Inflammatory macrophage treated with lipopolysaccharide for 4 hours (primary cell): ENCODE measurements at places on chromosomes 2 and 18.

DNA sequence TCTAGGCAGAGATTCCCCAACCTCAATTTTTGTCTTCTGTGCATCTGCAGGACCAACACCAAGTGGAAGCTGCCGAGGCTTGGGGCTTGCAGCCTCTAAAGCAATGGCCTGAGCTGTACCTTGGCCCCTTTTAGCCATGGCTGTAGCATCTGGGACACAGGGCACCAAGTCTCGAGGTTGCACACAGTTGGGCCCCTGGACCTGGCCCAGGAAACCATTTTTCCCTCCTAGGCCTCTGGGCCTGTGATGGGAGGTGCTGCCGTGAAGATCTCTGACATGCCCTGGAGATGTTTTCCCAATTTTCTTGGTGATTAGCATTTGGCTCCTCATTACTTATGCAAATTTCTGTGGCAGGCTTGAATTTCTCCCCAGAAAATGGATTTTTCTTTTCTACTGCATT lies 105.7 kb upstream of the LDAH start:
- no peak for DNase-seq

DNA sequence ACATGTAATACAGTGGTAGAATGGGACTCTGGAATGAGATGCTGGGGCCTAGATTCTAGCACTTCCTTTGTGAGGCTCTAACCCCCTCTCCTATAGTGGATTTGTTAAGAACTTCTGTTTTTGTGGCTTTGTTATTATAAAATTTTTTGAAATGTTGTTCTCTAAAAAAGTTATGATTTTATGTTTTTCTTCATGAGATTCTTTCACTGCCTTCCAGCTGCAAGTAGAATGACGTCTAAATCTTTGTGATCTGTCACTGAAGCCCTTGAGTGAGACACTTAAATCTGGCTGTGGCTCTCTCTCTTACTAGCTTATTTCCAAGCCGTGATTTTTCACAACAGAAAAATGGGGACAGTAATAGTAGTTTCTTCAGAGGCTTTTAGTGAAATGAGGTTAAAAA lies 1.6 kb downstream of the CASP8 start:
- peak; percentile 27 for DNase-seq

GRCh38 chr2:10704034-10704594 lies 14.3 kb upstream of the NOL10 start:
- DNase-seq: no peak

GRCh38 chr18:9630444-9630843 lies 16.1 kb upstream of the PPP4R1 start:
- DNase-seq: no peak

DNA sequence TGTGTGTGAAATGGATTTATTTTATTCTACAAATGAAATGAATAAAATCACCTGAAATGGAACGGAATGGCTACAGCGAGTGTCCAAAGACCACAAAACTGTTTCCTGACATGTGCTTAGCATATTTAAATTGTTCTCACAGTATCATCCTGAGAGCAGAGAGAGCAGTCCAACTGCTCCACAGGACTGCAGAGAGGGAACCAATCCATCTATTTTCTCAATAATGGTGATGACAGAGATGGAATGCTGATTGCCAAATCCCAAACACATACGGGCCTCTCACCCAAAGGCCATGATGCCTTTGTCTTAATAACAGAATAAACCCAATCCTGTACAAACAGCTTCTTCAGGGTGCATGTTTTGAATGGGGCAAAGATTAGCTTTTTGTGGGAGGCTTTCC lies 41.1 kb downstream of the STAT1 start:
- no peak for DNase-seq

GRCh38 chr18:54330768-54331548 lies 26.7 kb downstream of the STARD6 start:
- peak; percentile 23 for DNase-seq

DNA sequence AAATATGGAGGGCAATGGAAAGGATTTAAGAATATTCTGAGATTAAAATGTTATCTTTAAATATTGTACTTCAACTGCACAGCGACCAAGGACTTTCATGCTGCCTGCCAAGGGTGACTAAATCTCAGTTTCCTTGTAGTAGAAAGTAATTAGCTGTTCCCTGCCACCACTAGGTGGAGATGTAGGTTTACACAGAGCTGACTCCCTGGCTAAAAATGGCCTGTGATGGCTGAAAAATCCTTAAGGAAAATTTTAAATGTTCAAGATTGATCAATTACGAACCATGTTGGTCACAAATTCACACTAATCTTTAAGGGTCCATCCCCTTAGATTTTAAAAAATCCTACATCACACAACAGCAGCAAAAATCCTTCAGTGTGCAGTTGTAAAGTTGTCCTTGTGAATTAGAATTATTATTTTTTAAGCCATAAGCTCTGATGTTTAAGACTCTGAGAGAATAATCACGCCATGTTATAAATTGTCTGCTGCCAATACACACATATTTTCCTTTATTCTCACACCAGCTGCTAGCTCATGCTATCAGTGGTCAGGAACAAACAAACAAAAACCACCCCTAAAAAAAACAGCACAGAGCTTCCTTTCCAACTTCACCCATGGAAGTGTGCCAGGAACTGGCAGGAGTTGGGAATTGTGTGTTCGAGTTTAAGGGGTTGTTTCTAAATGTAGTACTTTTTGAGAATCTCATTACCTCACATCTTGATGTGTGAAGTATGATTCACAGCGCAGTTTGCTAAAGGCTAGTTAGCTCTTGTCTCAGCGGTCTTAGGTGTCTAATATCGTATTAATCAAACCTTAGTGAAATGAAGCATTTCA lies 399.8 kb downstream of the TMEM182 start:
- peak; percentile 44 for DNase-seq

DNA sequence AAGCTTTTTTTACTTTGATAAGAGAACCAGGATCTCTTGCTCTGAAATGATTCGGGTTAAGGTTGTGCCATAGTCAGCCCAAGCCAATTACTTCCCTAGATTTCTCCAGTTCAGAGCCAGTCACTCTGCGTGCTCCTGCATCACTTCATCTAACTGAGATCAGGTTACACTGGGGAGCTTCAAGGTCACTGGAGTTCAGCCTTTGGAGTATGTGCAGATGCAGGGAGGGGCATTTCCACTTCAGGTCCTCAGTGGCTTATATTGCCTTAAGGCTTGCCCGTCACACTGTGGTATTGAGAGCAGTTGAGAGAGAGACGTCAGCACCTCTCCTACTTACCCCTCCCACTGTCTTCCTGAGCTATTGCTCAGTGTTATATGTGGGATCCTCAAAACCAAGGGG lies 317.8 kb downstream of the EPHA4 start:
- DNase-seq: no peak

DNA sequence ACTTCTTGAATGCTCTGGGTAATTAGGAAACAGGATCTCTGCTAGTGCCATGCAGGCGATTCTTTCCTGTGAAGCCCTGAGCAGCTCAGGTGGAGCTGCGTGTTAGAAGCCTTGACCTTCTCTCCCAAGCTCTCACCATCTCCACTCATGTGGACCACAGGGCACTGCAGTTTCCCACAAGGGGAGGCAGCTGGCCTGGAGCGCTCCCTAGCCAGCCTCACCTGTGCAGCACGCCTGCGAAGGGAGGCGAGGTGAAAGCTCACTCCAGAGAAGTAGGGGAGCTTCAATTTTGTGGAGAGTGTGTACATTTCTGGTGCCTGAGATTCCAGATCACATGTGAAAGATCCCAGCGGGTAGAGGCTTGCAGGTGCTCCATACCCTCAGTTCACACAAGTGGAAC lies 11.1 kb upstream of the HES6 start:
- no peak for DNase-seq

DNA sequence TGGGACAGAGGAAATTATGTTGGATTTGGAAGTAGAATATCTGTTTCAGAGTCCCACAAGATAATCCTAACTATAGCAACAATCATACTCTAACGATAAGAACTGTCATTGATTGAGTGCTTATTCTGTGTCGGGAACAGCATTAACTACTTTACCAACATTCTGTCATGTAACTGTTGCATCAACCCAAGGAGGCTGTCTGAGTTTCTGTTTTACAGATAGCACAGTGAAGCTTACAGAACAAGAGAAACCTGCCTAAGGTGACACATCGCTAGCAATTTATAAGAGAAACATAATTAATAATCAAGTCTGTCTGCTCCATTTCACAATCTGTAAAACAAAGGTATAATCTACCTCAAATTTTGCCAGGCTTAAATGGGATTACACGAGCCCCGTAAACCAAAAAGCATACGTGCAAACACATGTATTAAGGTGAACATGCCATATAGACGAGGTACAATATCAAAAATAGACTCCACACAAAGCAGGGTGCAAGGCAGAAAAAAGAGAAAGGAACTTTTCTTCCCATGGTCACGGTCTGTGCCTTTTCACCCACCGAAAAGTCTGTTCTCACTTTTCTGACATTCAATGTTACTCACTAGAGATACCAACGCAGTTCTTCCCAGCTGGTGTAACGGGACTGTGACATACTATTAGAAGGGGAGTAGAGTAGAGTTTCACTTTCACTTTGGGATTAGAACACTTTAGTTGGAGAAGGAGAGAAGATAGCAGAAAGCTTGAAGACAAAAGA lies 37.2 kb upstream of the SLC8A1 start:
- peak; percentile 91 for DNase-seq

GRCh38 chr2:503288-503999 lies 173.8 kb downstream of the TMEM18 start:
- DNase-seq: no peak

DNA sequence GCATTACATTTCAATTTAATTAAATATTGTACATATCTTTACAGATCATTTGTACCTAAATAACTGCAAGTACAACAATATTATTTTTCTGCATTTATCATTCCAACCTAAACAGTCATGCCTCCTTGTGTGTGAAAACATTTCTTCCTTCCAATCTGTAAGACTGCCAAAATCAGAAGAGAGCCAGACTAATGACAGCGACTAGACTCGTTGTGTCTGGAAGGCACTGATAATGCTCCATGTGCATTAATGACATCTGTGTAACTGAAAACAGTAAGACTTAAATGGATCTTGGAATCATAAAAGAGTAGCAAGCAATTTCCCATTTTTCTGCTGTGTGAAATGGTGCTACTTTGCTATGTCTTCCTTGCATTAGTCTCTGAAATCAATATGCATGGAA lies 278.0 kb upstream of the DSEL start:
- DNase-seq: no peak

- DNase-seq: no peak
Measured at GRCh38 chr2:26649992-26650712, 9.0 kb upstream of the CIB4 start.

DNA sequence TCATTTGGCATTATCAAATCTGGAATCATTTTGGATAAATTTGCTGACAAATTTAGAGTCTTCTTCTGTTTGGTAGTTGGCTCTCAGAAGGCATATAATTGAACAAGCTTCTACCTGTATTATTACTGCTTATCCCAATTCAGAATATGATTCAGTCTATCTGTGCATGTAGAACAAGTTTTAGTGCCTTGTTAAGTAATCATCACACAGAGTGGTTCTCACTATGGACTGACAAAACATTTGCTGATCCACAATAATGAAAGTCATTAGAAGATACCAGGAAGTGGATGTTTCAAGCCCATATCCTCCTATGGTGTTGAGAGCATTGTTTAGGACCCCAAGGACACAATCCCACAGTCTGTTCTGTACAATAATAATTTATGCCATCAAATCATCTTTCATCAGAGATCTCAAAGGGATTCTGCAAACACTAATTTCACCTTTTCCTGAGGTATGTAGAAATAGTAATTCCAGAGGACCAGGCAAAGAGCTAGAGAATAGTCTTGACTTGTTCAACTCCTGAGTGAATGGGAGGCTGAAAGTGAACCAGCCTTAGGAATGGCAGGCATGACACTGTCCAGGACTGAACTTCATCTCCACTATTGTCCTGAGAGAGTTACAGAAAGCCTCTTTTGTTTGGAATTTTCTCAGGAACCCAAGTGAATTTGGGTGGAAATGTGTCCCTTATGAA lies 29.6 kb upstream of the DSC1 start:
- no peak for DNase-seq

DNA sequence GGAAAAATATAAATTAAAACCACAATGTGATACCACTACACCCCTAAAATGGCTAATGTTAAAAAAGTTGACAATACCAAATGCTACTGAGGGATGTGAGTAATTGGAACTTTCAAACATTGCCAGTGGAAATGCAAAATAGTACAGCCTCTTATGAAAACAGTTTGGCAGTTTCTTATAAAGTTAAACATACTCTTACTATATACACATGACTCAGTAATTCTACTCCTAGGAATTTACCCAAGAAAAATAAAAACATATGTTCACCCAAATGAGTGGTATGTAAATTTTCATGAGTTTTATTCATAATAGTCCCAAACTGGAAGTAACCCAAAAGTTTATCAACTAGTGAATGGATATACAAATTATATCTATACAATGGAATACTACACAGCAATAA lies 228.0 kb downstream of the CYP26B1 start:
- DNase-seq: no peak

GRCh38 chr18:13369353-13369752 lies 150.8 kb downstream of the LDLRAD4 start:
- no peak for DNase-seq

GRCh38 chr2:62304429-62305417 lies 108.8 kb downstream of the B3GNT2 start:
- DNase-seq: peak; percentile 93

DNA sequence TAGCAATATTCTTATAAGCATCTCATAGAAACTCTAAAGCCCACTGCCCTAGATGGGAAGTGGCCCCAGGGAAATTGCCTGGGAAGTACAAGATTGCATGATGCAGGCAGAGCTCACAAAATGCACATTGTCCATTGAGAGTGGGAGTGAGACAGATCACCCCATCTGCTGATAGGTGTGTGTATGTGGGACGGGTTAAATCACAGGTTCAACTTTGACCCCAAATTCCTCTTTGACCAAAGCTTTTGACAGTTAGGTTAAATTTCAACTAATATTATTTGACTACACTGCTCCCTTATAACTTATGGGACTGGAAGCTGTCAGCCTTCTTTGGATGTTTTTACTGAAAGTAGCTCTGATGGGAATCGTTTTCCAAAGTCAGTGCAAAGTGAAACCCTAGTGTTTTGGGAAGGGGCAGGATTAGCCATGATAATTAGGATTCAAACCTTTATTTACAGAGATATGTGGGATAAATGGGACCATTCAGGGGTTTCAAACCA lies 11.4 kb upstream of the FABP1 start:
- DNase-seq: no peak

- no peak for DNase-seq
Measured at GRCh38 chr2:135163306-135163705, 111.2 kb downstream of the RAB3GAP1 start.

DNA sequence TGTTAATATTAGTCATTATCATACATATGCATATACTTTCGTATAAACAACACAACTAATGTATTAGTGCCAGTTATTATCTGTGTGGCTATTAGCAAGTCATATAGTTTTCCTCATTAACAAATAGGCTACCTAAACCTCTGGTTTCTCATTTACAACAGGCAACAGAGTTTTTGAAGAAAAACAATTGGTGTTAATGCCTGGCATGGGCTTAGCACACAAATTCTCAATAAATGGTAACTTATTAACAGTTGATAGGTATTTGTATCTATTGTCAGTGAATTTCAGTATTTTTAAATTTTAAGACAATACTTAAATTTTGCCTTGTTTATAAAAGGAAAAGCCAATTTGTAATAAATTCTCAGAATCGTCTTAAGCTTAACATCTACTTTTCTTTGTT lies 182.5 kb downstream of the PMAIP1 start:
- DNase-seq: no peak

GRCh38 chr18:36771245-36771644 lies 57.6 kb downstream of the TPGS2 start:
- no peak for DNase-seq
